Osteoblast (primary cell): ENCODE measurements at places on chromosomes 1 and 21. TPM values are rescaled to one million over a fixed set of nuclear protein-coding genes. Genes with fewer than 3 reads are reported as not detected.

SLAMF7 gene
- under 0.01 TPM in 1 of 2 replicates, not detected in the other for total RNA-seq

ATP1A4 gene
- not detected in 2 replicates for total RNA-seq

DNA sequence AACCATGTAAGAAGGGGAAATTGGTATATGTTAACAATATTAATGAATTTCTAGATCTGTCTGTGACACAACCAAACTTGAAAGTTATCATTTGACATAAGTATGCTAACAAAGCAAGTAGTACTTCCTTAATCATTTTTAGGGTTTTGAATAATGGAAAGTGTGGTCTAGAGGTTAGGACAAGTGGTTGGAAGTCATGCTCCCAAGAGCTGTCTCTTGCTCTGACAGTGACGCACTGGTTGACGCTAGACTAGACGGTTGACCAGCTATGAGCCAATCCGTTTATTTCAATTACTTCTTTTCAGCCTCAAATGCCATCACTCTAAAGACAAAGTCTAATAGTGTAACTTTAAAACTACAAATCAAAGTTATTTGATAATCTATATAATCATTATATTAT is 20.7 kb upstream of the RGS1 start:
- no peak for DNase-seq

DNA sequence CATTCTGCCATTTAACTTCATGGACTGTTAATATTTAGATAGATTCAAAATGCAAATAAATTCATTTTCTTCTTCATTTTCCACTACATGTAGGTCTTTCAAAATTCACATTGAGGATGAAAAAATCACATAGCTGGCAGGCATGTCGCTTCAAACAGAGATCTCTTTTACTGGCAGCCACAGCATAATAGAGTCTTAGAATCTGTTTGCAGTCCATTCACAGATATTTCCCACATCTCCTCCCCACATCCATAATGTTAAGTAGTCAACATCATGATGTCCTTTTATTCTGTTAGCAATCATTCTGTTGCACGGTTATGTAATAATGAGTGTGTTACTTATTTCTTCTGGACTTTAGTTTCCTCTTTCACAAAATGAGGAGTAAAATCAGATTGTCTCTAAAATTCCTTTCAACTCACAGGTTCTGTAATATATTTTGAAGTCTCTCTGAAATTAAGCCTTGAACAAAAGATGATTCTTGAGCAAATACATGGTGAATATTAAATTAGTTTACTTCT is 257.5 kb upstream of the SNX7 start:
- DNase-seq: no peak

GRCh38 chr1:228410015-228410414 is 3.4 kb upstream of the TRIM11 start:
- peak; percentile 55 for DNase-seq
